ENCODE measurements at places on chromosomes 6 and 20.

DNA sequence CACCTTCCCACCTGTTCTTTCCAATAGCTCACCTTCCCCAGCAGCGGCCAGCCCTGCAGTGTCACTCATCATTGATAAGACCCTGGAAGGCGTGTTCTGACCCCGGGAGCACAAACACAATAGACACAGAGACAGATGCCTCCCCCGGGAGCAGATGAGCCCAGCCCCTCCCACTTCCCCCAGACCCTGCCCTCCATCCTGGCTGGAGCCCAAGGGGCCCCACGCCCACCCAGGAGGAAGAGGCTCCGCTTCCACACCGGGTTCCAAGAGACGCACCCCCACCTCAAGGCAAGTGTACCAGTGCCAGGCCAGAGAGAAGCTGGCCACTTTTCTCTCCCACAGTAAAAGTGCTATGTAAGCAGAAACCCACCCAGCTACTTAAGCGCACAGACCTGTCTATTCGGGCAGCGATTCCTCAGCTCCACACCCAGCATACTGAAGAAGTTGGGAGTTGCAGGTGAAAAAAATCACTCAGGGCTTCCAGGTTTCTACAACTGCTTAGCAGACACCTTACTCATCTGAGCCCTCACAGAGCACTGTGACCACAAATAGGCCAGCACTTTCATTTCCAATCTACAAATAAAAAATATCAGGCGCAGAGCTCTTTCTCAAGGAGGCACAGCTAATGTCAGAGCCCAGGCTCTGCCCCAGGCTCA is 93.4 kb upstream of the NXT1 start:
- no peak for DNase-seq

- DNase-seq, result no peak
These were observed 73.0 kb downstream of the EYA2 start for GRCh38 chr20:46967646-46968045.

DNA sequence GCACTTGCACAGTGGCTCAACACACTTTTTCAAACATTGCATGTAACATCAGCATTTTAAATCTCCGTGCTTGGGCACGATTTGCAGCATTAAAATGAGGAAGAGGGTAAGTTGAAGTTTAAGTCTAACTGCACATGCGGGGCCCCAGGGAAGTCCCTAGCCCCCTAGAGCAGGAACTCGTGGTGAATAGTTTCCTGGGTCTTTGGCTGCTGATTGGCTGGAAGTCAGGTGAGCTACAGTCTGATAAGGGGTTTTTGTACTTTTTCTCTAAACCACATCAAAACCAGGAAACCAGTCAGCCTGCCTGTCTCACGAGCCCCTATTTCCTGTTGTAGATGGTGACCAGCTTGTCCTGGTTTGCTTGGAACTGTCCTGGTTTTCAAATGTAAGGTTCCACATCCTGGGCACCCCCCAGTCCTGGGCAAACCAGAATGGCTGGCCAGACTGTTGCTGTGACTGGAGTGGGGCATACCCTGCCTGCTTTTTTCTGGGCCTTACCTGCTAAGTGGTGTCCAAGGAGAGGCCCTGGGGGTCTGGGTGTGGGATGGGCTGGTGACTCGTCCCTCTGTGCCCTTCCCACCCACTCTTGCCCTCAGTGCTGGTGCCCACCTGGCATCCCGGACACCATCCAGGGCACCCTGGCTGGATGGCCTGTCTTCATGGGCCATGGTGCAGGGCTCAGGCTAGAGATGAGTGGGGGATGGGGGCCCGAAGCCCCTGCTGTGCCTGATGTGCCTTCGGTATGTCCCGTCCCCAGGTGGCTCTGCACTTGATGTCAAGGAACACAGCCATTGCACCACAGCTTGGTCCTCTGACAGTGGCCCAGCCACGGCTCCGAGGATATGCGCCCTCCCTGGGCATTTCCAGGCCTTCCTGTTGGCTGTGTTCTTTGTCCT is 31.8 kb downstream of the SUN5 start:
- no peak for DNase-seq

GRCh38 chr6:142824426-142824825 is 120.5 kb downstream of the HIVEP2 start:
- DNase-seq, result no peak

GRCh38 chr20:33474963-33475362 is 14.9 kb upstream of the CBFA2T2 start:
- DNase-seq, result no peak

DNA sequence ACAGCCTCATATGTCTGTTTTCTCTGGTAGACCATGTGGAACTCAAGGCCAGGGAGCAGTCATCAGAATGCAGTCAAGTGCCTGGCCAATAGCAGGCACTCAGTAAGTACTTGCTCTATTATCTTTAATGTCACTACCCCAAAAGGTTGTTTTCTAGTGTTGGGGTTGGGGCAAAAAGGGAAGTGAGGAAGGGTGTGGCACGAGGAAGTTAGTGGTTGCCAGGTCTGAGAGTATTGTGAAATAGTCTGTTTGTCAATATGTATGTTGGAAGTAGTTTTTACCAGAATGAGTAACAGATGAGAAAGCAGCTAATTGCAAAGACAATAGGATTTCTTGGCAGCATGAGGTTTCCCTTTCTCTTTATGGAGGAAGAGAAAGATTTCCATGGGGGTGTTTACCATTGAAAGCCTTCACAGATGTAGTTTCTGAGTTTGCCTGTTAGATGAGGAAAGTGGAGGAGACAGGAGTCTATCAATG is 59.5 kb upstream of the ARMH2 start:
- no peak for DNase-seq

GRCh38 chr20:34621383-34622367 is 55.2 kb downstream of the PIGU start:
- no peak for DNase-seq

Data from stomach (tissue), 19 donors.